Ascending aorta (tissue), 2 donors: ENCODE measurements at places on chromosomes 5 and 9. TPM values are rescaled to one million over a fixed set of nuclear protein-coding genes. Genes with fewer than 3 reads are reported as not detected.

- no peak for DNase-seq
Measured at GRCh38 chr5:31581498-31582099, 49.5 kb downstream of the C5orf22 start.

DNA sequence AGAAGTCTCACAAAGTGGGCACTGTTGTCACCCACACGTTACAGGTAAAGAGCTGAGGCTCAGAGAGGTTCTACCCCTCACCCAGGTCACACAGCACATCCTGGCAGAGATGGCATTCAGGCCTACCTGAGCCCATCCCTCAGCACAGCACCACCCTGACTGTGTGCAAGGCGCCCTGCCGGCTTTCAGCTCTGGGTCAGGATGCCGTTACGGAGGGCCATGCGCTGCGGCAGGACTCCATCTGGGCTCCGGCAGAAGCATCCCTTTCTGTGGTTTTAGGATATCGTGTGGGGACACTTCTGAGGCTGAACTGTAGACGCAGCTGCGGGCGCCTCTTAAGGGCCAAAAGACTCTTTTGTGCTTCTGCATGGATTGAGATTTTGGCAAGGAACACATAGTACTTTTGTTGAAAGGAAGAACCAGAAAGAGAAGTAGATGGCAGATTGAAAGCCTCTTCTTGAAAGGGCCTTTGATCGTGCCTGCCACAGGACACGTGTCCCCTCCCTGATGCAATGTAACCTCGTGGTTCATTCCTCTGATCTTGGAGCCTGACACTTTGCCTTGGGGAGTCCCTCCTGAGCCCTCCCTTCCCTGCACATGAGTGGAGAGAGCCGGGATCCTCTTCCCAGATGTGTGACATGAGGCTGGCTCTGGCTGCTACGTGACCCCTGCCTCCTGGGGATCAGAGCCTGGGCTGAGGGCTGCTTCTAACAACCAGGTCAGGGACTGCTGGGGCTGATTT, 31.3 kb downstream of the USP20 start:
- no peak for DNase-seq

The DMRT1 gene
- not detected for total RNA-seq

The PHYHD1 gene
- total RNA-seq: 46.1 TPM

DNA sequence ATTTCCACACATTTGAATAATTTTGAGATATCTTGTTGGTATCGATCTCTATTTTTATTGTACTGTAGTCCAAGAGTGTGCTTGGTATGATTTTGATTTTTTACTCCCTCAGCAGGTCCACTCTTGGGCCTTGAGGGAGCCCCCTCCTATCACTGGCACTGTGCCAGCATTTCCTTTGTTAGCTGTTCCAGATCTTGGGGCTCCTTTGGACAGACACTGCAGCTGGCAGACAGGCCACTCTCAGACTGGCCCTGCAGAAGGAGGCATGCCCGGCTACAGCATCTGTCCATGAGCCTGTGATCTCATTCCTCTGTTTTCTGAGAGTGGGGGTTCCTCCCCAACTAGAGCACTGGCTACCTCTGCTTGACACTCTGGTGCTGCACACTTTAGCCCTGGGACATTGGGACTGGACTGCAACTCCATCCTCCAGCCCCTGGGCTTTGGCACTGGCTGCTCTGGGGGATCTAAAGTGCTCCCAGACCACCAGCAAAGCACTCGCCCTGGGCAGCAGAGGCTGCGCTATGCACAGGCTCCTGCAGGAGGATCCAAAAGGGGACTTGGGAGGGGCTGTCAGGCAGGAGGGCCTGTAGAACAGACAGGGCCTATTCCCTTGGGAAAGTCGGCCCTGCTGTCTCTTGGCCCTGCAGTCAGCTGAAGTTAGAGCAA, 271.3 kb upstream of the DMAC1 start:
- DNase-seq: no peak

The ANKRD34B gene
- not detected for total RNA-seq

The LYRM7 gene
- 0.32 TPM for total RNA-seq

GRCh38 chr5:54608423-54609085, 91.0 kb downstream of the SNX18 start:
- DNase-seq: no peak

GRCh38 chr5:138573223-138573622, 2.0 kb downstream of the HSPA9 start:
- DNase-seq: no peak
